ENCODE measurements at places on chromosomes 1 and 21.

DNA sequence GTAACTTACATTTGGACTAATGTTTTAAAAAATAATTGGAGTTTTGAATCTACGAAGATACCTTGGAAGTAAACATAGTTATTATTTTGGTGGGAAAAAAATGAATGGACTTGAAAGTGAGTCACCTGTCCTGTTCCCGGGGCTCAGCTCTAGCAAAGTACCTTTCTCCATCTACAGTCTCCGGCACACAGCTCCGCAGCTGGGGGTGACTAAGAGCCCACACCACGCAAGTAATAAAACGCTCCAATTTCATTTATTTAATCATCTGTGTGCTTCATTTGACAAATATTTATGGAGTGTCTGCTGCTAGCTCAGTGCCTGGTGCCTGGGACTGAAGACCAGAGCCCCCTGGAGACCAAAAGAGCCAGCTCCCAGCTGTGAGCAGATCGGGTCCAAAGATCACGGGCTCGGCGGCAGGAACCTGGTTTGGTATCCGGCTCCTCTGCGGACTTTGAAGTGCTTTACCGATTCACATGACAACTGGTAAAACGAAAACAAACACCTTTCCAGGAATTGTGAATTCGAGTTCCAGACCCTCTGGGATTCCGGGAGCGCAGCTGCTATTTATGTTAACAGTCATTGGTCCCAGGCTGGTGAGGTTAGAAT lies 1.7 kb upstream of the RIPK4 start:
- no peak for DNase-seq

- DNase-seq: no peak
These were observed 240.4 kb downstream of the NFIA start for GRCh38 chr1:61322769-61323168.

DNA sequence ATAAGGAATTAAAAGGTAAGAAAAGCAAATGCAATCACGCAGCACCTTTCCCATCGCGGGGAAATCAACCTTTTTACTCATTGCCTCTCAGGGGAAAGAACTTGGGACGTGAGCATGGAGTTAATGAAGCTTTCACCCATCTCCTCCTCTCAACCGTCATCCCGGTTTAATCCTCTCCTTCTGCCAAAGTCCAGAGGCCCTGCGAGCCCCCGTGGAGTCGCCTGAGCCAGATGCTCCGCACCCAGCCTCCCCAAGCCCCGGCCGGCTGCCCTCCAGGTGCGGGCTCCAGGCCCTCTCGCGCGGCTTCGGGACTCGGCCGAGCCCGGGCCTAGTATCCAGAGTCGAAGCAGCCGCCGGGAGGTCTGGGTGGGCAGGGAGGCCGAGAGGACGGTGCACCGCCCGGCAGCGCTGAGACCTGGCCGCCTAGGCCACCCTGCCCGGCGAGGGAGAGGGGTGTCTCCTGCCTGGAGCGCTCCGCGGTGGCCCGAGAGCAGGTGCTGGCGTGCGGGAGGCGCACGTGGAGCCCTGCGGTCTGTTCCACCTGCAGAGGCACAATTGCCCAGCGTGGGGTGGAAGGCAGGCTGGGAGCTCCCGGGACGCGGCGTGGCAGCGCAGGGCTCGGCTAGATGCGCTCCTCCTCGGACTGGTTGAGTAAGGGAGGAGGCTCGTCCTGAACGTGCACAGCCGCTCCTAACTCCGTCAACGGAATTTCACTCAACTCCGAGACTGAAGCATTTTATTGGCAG lies 218.5 kb downstream of the SDCCAG8 start:
- DNase-seq: no peak

DNA sequence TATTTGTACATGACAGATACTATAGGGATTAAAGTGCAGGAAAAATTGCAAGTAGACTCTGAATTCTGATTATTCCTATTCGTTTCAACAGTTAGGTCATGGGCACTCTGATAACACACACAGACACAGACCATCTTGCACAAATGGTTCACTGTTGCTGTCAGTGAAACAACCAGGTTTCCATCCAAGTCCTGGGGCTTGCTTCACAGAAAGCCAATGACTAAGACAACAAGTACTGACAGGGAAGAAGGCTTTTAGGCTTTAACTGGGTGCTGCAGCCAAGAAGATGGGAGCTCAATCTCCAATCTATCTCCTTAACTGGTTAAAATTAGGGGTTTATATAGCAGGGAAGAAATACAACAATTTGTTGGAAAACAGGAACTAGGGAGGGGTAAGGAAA lies 57.6 kb downstream of the RIMS3 start:
- no peak for DNase-seq

DNA sequence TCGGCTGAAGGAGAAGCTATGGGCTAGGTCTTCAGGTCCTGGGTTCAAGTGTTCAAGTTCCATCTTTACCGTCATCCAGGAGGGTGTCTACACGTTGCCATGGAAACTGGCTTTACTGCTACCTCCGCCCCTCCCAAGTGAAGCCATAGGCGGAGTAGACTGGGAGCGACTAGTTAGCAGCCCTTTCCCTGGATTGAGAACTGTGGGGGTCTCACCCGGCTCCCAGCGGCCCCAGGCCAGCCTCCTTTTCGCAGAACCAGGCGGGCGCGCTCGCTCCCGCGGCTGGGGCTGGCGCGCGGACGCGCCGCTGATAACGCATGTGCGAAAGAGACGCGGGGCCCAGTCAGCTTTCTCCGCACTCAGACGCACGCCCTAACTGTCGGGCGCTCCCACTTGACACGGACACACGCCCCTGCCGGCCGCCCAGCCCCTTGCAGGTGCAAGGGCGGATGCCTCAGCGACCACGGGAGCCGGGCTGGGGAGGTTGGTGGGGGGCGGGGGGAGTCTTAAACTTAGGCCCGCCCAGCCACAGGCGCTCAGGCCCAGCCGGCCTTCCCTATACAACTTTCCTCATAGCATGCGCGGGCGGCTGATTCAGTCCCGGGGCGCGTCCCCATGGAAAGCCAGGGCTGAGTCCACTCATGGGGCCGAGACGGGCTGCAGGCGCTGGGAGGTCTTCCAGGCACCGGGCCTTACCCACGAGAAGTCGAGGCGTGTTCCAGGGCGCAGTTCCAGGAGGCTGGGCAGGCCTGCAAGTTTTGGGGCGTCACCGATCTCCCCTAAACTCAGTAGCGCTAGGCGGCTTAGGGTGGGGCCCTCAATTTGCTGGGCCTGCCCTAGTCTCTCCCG lies 7.4 kb downstream of the EFNA4 start:
- DNase-seq: no peak

DNA sequence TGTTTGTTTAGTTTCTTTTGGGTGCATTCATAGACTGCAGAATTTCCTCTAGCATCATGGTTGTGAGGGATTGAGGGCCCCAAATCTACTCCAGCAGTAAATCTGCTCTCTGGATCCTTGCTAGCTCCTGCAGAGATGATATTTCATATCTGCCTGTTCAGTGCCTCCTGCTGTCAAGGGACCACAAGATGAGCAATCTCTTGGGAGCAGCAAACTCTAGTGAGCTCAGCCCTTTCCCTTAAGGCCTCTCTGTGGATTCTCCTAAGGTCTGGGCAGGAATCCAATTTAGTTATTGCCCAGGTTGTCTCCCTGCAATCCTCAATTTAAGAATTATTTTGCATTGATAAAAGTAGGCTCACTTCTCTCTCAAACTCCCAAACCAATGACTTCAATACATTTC lies 76.9 kb downstream of the RGS18 start:
- DNase-seq: no peak

DNA sequence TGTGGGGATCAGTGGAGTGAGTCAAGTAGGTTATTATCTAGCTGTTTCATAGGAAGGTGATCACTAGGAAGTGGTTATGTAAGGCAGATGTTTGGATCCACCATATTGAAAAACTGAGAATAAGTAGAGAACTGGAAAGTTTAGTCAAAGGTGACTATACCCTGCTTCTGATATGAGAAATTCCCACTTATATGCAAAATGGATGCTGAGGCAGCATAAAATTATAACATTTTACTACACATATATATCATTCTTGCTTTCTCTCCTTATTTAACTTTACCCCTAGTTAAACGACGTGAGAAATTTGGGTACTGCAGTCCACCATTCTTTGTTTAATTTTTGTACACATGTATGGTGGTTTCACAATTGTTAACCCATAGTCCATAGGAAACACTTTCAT lies 142.4 kb downstream of the ADGRL4 start:
- no peak for DNase-seq

DNA sequence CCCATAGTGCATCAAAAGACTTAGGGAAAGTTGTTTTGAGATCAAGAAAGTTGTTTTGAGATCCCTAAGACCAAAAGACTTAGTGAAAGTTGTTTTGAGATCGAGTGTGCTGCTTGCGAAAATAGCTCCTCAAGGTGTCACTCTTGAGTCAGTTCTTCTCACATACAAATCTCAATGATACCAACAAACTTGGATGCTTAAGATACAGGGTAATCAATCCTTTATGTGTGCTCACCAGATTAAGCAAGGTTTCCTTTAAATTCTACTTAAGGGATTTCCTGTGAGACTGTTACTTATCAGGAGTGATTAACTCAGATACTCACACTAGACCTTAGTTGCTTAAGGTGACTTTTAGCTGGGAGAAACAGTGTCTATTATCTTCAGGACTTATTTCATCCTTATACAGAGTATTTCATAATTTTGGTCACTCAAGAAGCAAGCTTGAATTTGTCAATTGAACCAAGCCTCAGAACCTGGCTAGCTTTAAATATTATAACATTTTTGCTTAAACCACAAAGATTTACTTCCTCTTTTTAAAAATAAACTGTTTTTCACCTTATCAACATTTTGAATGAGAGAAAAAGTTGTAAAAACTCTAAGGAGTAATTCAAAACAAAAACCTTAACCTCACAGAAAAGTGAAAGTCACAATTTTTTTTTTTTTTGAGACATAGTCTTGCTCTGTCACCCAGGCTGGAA lies 8.0 kb upstream of the RLF start:
- no peak for DNase-seq

DNA sequence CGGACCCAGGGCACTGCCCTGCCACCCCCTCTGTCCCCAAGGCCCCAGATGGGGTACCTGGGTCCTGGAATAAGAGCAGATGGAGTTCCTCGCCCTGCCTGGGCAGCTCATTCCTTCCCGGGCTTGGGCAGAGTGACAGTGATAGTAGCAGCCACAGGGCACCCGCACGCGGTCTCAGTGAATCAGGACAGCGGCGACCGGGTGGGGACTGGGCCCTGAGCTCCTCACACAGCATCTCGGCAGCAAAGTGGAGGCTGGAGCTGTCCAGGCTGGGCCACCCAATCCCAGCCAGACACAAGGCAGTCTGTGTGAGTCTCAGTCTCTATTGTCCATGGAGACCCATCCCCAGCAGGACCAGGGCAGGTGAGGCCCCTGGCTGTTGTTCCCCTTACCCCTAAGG lies 37.4 kb upstream of the CCDC27 start:
- DNase-seq: no peak

DNA sequence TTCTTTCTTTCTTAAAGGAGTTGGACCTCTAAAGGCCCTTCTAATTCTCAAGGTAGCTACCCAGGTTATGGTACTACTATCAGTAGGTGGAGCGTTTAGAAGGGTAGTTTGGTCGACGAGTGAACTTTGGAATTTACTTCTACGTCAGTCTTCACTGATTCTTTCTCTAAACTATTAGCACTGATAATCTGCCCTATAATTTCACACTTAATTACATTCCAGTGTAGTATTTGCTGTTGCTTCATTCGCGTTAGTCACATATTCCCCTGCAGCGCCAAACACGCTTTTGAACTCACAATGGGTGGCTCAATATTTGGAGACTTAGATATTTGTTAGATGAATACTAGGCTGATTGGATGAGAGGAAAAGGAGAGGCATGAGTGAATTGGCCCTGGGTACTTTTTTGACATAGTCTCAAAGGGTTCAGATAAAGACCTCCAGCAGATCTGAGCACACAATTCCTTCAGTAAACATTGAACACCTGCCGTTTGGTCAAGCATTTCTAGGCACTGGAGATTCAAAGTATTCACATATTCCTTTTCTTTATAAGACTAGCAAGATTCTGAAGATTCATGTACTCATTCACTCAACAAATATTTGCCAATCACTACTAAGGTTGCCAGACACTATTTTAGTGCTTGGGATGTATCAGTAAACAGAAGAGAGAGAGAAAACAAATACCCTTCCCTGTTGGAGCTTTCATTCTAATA lies 929 bp upstream of the FOXJ3 start:
- DNase-seq: peak; percentile 22

DNA sequence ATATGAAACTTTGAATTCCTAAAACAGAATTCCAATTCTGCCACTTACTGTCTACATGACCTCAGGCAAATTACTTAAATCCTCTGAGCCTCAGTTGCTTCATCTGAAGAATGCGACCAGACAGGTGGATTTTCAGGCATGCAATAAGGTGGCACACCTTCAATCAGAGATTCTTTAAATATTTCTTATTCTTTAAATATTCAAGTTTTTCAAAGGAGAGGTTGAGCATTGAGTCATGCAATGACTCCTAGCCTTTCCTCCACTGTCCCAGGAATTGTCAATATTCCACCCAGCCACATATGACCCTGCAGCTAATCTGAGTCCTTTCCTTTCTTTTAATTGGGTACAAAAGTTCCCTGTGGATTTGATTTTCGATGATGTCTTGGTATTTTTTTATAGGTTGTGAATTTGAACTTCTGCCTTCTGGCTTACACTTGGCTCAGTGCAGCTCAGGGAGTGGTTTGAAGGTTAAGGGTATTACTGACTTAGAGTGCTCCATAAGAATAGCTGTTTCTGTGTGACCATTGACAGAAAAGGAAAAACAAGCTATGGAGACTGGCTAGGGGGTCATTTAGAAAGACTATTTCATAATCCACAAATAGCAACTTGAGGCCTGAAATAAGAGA lies 52.2 kb upstream of the PRDX6 start:
- DNase-seq: no peak

- no peak for DNase-seq
These were observed 407.4 kb downstream of the NTNG1 start for GRCh38 chr1:107548276-107548675.

- DNase-seq: no peak
These were observed 104.8 kb downstream of the ELAVL4 start for GRCh38 chr1:50213505-50213904.

DNA sequence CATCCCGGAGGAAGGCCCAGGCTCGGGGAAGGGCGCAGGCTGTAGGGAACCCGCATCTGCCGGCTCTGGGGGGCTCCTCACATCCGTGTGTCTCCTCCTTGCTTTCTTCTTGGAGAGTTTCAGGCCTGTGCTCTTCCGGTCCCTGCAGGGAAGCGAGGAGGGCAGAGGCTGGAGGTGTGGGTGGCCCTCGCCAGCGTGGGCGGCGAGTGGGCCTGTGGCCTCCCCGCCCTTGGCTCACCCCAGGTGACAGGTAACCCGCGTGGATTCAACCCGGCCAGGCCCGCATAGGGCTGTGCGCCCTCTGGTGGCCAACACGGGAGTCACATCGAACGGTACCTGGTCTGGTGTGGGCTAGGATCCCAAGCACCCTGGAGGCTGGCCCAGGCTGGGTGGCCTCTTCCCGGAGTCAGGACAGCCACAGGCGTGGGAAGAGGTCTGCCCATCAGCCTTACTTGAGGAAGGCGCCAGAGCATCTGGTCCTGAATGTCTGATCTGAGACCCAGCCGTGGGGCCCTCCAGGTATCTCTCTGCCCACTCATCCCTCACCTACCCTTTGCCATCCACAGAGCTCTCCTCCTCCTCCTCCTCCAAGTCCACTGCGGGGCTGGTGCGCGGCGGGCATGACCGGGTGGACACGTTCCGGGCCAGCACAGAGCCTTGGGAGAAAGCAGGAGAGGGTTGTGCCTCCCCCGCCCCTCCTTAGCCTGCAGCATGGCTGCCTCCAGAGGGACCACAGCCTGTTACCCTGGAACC lies 9.6 kb upstream of the TNFRSF25 start:
- DNase-seq: peak; percentile 71

Measured in HTR-8/SVneo (cell line).